H54 (cell line): ENCODE measurements at places on chromosomes 16 and 17.

DNA sequence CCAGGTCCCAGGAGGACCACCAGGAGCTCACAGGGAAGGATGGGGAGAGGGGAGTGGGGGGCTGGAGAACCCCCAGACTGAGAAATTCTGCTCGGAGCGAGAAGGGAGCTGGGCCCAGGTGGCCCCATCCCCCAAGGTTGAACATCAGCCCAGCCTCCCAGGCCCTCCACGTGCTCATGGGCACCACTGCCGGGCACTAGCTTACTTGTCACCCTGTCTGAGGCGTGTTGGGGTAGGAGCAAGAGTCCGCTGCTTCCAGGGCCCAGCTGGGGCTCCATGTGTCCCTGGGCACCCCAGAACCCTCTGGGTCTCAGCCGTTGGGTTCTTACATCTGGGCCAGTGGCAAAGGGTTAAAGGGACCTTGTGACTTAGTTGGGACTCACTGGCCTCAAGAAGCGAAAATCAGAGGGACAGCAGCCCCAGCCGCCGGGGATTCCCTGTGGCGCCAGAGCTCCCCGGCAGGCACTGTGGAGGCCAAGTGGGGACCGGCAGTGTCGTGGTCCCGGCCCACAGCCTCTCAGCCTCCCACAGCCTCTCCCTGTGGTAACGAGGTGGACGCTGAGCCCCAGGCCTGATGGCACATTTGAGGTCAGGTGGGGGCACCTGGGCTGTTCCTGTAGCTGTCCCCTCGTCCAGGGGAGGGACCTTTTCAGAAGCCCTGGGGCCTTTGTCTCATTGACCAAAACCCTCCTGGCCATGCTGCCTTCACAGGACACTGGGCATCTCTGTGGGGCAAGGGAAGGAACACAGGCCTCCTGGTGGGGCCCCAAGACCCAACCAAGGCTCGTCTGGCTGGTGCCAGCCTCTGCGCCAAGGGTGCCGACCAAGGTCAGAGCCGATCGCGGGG, 33.7 kb upstream of the CDH15 start:
- no peak for DNase-seq

GRCh38 chr16:54616610-54617009, 314.1 kb upstream of the IRX5 start:
- no peak for DNase-seq

- no peak for DNase-seq
Observed at GRCh38 chr17:40560592-40561293, 4.5 kb downstream of the CCR7 start.

- peak; percentile 65 for DNase-seq
Observed at GRCh38 chr16:19844945-19845641, 39.6 kb downstream of the GPRC5B start.

GRCh38 chr16:55671206-55671973, 15.6 kb downstream of the SLC6A2 start:
- DNase-seq: no peak

GRCh38 chr17:65994679-65995078, 197.3 kb downstream of the CEP112 start:
- no peak for DNase-seq

DNA sequence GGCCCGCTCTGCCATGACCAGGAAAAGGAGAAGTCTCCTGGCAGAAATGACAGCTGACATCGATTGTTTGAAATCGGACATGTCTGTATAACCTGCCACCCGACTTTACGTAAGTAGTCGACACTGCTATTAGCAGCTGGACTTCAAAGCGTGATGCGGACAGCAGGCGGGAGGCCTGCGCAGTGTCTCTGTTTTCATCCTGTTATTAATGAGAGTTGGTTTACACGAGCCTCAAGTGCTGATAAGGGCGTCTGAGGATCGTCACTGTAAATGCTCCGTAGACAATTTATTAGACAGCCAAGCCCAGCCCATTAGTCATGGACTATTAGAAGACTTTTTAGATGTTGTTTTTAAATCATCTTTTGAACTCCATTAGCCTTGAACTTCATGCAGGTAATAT, 328.3 kb downstream of the FOXL1 start:
- DNase-seq: no peak

DNA sequence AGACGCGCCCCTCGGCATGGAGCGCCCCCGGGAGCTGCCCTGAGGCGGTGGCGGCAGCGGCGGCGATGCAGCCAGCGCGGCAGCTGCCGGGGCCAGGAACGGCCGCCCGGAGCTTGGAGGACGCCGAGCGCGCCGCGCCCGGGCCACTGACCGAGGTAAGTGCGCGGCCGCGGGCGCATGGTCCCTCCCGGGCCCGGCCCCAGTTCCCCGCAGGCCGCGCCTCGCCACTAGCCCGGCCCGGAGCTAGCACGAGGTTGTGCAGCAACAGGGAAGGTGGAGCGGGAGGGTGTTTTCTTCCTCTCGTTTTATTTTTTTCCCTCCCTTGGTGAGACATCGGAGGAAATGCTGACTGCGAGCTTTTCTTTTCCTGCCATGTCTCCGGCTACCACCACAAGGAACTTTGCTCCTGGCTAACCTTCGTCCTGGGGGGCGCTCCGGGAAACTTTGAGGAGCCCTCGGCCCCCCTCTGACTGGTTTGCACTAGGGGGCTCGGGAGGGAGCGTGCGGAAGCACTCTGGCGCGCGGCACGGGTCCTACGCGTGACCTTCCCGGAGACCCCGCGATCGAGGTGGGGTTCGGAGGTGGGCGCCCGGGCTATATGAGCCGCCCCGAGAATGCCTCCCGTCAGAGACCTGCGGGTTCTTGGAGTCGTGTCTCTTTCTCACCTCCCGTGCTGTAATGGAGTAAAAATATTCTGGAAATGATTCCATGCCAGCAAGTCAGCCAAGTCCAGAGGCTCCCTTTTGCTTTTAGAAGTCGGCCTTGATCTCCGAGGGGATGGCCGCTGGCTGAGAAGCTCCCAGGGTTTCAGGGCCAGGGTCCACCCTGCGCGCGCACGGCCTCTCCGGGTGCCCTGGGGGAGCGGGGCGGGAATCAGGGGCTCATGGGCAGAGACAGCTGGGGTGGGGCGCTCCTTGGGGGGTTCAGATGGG, 868 bp downstream of the KCNJ12 start:
- no peak for DNase-seq

- no peak for DNase-seq
Observed at GRCh38 chr17:13546851-13547250, 54.9 kb downstream of the HS3ST3A1 start.

DNA sequence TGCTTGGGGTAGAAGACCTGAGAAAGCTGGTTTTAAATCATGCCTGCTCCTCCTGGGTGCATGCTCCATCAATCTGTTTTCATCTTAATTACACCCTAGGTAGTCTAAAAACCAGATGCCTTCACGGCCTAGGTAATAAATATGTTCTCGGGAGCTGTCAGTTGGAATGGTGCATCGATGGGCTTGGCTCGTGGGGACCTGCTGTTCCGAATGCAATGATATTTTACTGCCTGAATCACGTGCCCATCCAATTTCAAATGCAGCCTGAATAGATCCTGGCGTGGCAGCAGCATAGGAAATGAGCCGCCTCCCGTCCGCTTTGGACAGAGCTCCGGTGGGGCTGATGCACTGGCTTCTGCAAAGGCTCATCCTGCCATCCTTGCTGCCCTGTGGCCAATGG, 18.8 kb upstream of the FAAP100 start:
- DNase-seq: no peak

GRCh38 chr17:81346908-81347349, 48.3 kb upstream of the BAHCC1 start:
- no peak for DNase-seq

GRCh38 chr16:21989133-21989532, 11.8 kb downstream of the PDZD9 start:
- no peak for DNase-seq

DNA sequence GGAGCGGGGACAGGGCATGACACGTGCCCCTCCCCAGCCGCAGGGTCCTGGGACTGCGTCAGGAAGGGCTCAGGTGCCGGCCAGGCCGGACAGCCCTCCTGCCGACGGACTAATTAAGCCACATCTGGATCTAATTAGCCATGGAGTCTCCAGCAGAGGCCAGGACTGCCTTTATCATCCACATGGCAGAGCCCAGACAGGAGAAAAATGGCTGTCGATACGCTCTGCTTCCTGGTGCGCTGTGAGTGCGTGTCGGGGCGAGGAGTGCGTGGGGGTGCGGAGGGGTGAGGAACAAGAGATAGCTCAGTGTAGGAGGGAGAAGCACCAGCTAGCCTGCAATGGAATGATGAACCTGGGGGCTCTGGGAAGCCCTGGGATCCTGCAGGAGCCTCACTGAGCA, 218.8 kb downstream of the IRF8 start:
- no peak for DNase-seq

DNA sequence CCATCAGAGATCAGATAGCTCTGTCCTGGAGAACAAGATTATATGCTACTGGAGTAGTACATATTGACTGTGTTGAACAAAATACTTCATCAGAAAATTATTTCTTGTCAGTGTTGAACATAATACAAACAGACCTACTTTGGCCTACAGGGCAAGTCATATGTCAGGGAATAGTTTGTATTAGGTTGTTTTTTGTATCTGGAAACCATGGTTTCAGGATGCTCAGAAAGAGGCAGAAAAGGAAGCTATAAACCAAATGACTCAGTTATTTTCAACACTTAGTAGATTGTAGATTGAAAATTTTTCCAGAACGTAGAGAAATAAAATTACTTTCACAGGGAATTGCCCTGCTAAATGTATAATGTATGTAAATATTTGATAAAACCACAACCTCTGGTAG, 198.4 kb downstream of the CYB561 start:
- DNase-seq: no peak

- DNase-seq: peak; percentile 98
Observed at GRCh38 chr17:47850692-47851573, at the start of gene SP6. Gene SP6 (minus strand): TSS chr17:47851163. CDS start chr17:47848429, 2,734 bp downstream.

- DNase-seq: no peak
Observed at GRCh38 chr16:11053916-11054460, 109.6 kb downstream of the CLEC16A start.

DNA sequence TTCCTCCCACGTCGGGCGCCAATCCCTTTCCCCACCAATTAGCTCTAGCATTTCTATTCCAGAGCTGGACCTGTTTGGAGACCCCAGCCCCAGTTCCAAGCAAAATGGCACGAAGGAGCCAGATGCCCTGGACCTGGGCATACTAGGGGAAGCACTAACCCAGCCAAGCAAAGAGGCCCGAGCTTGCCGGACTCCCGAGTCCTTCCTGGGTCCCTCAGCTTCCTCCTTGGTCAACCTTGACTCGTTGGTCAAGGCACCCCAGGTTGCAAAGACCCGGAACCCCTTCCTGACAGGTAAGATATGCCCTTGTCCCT, 5.6 kb upstream of the SPATA20 start:
- no peak for DNase-seq

- no peak for DNase-seq
Observed at GRCh38 chr17:18185391-18185790, 1.8 kb downstream of the ALKBH5 start.

DNA sequence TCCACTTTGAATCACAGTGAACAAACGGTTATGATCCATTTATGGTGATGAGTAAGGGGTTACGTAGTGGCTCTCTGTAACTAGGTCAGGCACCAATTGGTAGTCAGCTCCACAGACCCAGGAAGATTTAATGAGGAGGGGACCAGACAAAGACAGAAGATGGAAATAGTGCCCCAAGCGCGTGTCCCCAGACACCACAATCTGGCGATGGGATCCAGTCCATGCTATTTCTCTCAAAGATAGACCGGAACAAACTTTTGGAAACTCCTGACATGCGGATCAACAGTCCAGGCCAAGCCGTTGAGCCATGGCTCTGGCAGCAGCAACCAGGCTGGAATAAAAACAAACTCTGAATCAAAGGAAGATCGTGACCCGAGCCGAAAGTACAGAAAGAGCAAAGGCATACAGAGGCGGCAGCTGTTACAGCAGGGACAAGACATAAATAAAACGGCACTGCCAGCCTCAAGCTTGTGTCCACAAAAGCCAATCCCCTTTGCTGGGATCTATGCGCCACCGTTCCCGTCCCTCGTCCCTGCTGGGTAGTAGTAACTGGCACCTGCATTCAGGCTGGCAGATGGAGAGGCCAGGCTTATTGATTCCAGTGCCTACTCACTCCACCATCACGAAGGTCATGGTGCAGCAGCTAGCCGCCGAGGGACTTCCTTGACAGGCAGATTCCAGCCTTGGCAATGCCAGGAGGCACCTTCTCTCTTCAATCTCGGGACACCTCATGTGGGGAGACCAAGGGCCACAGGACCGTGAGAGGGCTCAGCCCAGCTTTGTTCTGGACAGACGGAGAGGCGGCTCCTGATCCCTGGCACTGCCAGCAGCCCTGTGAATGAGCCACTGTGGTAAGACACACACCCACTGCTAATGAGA, 50.2 kb downstream of the CDH11 start:
- no peak for DNase-seq

GRCh38 chr16:14354561-14355351, 275.3 kb downstream of the PARN start:
- no peak for DNase-seq

- DNase-seq: peak; percentile 73
Observed at GRCh38 chr17:28726226-28726626, at the start of gene TLCD1. Gene TLCD1 (minus strand): TSS chr17:28726233. CDS start chr17:28726097, 136 bp downstream.
